ENCODE measurements at places on chromosomes 6 and 20.

DNA sequence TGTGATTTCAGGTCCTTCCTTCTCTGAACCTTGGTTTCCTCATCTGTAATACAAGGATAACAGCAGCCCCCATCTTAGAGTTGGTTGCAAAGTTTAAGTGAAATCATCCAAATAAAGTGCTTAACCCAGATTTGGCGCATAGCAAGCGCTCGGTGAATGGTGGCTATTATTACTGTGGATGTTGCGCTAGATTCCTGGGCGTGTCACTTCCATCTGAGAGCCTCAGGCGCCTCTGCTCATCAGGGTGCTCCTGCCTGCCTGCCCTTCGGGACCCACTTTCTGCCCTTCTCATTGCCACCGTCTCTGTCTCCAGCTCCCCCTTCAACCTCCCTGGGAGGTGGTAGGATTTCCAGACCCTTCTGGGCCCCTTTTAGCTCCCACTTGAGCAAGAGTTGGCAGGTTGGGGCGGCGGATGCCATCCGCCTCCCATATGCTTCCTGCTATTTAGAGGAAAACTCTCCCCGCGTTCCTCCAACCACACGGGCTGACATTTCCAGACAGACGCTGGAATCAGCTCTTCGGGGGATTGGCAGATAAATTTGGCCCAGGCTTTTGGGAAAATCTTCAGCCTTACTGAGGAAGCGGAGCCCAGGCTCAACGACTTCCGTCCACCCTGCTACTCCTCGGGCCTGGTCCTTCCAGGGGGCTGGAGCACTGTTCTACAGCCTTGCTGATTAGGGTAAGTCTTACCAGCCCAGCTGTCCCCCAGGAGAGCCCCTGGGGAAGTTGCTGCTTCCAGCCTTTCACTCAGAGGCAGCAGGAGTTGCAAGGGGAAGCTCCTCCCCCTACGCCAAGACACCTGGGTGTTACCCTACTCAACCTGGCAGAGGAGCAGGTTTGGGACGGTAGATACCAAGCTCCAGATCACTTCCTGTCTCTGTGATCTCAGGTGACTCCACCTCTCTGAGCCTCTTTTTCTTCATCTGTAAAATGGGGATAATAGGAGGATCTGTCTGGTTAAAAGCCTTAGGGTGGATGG is 71.5 kb downstream of the DLGAP4 start:
- DNase-seq = no peak

GRCh38 chr20:63295846-63296245 is 2.9 kb downstream of the COL20A1 start:
- peak; percentile 60 for DNase-seq

DNA sequence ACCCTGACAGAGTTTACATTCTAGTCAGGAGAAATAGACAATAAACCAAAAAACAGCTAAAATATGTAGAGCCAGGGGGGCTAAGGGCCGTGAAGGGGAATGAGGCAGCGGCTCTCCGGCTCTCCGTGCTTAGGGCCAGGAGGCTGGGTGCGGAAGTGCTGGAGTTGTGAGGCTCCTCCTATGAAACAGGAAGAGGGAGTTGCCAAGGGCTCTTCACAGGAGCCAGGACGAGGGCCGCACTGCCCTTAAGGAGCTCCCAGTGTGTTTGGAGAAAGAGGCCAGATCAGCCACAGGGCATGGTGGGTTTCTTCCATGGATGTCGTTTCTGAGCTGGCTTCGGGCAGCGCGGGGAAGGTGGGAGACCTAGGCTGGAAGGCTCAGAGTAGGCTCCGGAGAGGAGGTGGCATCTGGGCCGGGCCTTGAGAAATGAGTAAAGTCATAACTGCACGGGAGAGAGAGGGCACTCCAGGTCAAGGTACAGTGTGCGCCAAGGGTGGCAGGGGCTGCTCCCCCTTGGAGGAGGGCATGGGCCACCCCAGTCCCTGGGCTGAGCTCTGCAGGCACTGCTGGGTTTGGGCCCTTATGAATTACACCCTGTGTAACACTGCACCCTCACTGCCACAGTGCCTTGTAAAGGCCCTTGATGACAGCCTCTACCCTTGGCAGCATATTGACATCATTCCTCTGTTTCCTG is 20.8 kb upstream of the MLN start:
- no peak for DNase-seq

DNA sequence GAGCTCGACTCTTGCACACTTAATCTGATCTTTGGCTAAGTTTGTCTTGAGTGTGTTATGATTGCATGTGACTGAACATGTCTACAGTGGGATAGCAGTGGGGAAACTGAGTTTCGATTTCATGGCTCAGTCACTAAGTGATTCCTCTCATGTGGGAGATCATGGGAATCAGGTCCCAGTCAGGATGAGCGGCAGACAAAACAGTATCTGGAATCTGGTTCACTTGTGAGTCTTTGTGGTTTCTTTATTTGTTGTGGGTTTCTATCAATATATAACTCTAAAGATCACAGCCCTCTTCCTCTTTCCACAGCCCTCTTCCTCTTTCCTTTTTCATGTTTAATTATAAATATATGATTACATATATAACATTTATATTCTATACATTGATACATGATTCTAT is 4.0 kb downstream of the RPP21 start:
- no peak for DNase-seq

DNA sequence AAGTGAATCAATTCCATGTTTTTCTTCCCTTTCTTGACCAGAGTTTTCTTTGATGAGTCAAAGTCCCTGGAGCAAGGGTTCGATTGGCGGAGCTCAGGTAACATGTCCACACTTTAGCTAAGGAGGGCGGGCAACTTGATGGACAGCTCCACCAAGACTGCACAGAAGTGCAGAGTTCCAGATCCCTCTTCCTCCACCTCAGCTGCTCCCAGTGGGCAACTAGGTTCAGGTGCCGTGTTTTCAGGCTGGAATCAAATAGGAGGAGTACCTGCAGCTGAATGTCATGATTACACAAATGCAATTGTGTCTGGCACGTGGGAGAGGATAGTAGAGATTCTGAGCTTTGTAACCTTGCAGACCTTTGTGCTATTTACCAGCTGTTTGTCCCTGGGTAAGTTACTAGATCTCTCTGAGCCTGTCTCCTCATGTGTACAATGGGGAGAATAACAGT is 1.9 kb upstream of the ELMO2 start:
- DNase-seq = no peak

- no peak for DNase-seq
Observed at GRCh38 chr6:6749702-6750491, 161.4 kb downstream of the LY86 start.

- peak; percentile 12 for DNase-seq
Observed at GRCh38 chr20:6714279-6714711, 53.2 kb upstream of the BMP2 start.

- no peak for DNase-seq
Observed at GRCh38 chr20:51216850-51217249, 193.9 kb upstream of the KCNG1 start.

DNA sequence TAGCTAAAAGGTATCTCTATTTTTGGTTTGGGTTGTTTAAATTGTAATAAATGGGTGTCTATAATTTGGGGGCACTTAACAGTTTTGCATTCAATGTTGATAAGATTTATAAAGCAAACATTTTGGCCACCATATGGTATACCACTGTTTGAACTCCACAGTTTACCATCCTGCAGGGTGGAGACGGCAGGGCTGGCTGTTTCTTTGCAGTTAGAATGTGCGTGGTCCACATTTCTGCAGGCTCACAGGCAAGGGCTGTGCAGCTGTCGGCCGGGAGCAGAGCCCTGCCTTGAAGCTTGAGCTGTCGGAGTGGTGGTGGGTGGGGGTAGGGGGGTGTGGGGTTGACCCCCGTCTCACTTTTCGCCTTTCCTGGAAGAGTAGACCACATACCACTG is 135.9 kb downstream of the CDH4 start:
- DNase-seq = no peak
